Stimulated activated CD8-positive, alpha-beta memory T cell treated with anti-CD3 and anti-CD28 coated beads, Interleukin-7, amount 100 ng/mL, for 1 hour (primary cell): ENCODE measurements at places on chromosomes 2 and 18.

GRCh38 chr2:197628043-197628500 is 47.3 kb downstream of the RFTN2 start:
- DNase-seq, result no peak

DNA sequence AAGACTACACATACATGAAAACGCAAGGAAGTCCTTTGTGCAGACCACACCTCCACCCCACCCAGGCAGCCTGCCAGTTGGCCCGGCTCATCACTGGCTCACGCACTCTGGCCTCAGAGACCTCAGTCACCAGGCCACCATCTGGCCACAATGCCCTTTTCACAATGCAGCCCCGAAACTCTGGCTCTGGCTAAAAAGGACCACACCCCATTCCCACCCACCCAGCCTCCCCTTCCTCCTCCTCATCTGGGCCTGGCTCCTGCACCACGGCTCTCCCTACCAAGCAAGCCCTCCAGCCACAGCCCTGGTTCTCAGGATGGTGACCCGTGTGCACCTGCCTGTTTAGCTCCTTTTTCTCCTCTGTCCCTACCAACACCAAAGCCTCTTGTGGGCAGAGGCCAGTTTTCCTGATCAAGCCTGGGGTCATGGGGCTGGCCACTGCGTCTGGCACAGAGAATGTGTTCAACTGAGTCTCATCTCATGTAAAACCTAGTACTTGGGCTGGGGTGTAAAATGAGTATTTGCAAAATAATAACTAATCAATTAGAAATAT is 7.4 kb downstream of the HDAC4 start:
- DNase-seq, result no peak

- no peak for DNase-seq
Measured at GRCh38 chr2:119005051-119005450, 63.1 kb downstream of the MARCO start.

GRCh38 chr2:106530866-106531265 is 43.7 kb downstream of the CD8B2 start:
- DNase-seq, result no peak

- no peak for DNase-seq
Measured at GRCh38 chr18:25058521-25058920, 293.4 kb downstream of the ZNF521 start.

DNA sequence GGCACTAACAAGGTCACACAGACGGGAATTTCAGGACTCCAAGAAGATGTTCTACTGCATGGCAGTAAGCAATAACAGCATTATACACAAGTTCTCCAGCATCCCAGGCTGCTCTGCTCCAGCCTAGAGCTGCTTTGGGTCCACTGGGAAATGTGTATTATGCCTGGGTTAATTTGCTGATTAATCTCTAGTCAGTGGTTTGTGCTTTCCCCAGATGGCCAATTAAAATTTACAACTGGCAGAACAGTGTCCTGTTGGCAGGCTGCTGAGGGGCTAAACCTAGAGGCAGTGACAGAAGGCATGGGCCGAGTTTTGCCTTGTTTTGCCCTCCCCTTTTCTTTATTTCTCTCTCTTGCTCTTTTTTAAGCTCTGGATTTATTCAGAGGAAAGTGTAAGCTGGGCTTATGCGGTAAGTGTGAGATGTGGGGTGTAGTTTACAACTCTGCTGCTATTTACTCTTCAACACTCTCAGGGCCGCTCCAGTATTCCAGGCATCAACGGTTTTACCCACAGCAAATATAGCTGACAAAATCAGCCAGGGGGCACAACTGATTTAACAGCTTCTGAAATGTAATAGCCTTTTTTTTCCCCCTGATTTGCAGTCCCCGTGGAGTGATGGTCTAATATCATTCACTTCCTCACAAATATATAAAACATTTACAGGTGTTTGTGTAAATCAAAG is 348.0 kb downstream of the GPD2 start:
- DNase-seq, result no peak
